Heart left ventricle (tissue), 16 donors: ENCODE measurements at places on chromosomes 13 and 19. TPM values are rescaled to one million over a fixed set of nuclear protein-coding genes. Genes with fewer than 3 reads are reported as not detected.

The TSHZ3 gene
- polyA plus RNA-seq = 1.8 TPM

The NKG7 gene
- 2.9 TPM for polyA plus RNA-seq

The ACP5 gene
- polyA plus RNA-seq = 1.9 TPM

The DBP gene
- 11.6 TPM for polyA plus RNA-seq

The TMEM259 gene
- polyA plus RNA-seq = 148 TPM

GRCh38 chr19:54577334-54577733 is 3.7 kb downstream of the LILRA2 start:
- DNase-seq = no peak

GRCh38 chr19:12886651-12886968 is 391 bp downstream of the KLF1 start:
- no peak for DNase-seq

DNA sequence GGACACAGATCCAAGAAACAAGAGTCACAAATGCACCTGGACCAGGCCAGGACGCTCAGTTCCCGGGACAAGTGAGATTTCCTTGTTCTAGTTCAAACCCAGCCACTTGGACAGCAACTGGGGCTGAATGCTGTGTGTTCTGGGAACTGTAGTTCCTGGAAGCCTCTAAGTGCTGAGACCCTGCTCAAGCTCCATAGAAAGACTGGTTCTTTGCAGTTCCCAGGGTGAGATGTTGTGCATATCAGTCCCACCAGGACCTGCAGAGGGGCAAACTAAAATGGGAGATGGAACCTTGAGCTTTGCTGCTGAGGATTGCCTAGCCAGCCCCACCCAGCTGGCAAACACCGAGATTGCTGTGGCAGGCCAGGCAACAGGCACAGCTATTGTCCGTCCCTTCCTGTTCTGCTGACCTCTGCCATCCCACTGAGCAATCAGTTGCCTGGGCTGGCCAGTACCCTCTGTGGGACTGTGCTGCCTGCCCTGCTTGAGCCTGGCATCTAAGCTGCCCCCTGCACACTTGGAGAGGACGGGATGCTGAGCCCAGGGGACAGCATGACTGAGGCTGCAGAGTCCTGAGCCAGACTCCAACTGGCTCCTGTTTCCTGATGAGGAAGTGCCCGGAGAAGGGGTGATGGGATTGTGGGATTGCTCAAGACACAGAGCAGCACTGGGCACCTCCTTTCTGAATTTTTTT is 1.4 kb upstream of the GIPC1 start:
- DNase-seq = no peak

DNA sequence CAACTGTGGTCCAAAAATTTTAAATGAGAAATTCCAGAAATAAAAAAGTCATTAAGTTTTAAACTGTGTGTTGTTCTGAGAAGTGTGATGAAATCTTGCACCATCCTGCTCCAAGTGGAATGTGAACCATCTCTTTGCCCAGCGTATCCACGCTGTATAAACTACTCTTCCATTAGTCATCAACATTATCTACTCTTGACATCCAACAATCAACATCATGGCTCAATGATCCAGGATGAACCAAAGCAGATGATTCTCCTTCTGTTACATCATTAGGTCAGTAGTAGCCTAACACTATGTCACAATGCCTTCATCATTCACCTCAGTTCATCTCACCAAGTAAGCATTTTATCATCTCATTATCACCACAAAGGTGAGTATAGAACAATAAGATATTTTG is 55.3 kb downstream of the SUCLA2 start:
- DNase-seq = no peak

DNA sequence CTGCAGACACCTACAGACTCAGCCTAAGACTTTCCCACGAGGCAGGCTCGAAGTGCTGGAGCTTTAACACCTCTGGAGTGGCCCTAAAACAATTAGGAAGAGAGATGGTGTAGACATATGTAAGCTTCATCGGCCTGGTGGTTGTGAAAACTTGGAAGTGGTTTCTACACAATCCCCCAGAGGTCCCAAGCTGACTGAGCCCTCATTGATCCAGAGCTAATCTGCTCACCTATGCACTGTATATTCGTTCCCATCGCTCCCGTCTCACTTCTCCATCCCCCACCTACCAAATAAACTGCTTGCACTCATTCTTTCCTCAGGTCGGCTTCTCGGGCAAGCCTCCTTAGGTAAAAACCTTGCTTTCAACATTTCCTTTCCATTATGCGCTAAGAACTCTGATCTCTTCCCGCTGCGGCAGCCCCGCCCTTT is 767 bp upstream of the ZNF793 start:
- no peak for DNase-seq
